NCI-H1694 treated with DMSO at 0.1 percent for 48 hours (cell line): ENCODE measurements at places on chromosomes 12 and 14.

DNA sequence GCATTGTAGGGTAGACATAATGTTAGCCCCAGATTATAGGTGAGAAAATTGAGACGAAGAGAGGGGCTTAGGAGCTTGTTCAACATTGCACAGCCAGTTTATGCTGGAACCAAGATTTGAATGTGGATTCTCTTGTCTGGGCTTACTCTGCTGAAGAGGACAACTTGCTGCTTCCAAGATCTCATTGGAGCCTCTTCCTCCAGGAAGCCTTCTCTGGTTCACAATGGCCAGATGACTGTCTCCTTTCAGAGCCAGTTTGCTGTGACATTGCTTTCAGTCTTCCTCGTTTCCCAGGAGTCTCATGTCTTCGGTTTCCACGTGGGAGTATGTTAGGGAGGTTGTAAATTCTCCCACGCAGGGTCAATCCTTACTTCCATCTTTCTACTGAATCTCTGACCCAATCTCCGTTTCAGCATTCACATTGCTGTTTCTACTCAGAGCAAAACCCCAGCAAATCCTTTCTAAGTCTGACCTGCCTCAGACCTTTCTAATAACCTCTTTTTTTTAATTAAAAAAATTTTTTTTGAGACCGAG lies 62.2 kb upstream of the LHX5 start:
- no peak for DNase-seq

GRCh38 chr12:94500831-94501567 lies 41.3 kb upstream of the CEP83 start:
- DNase-seq = no peak

DNA sequence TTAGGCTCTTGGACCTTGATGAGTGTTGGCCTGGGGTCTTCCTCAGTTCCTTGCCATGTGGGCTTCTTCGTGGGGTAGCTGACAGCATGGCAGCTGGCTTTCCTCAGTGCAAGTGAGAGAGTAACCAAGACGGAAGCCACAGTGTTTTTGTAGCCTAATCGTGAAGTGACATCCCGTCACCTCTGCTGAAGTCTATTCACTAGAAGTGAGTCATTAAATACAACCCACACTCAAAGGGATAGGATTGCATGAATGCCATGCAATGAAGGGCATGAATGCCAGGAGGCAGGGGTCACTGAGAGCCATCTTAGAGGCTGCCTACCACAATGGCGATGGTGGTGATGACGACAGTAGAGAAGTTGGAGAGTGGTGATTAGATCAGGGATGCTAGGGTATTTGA lies 13.5 kb upstream of the ASIC1 start:
- DNase-seq = no peak

DNA sequence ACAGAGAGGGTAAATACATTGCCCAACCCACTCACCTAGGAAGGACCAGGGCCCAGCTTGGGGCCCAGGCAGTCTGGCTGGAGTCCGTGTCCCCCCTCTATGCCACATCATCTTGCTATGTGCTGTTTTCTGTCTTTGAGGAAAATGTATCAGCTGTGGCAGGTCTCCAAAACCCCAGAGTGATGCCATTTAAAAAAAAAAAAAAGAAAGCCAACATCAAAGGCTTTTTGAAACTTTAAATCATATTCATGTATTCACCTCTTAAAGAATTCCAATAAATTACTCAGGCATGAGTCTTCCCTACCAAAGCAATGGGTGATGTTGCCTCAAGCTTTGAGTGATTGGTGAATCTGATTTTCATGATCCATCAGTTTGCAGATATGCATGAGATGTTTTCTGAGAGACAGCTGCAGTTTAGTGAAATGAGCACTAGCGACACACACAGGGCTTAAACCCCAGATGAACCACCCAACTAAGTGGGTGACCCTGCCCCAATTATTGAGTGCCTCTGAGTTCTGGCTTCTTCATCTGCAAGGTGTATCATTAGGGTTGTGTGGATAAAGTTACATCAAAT lies 6.1 kb downstream of the KRT81 start:
- no peak for DNase-seq

- DNase-seq = no peak
These were observed 1.7 kb upstream of the NUAK1 start for GRCh38 chr12:106140223-106140986.

DNA sequence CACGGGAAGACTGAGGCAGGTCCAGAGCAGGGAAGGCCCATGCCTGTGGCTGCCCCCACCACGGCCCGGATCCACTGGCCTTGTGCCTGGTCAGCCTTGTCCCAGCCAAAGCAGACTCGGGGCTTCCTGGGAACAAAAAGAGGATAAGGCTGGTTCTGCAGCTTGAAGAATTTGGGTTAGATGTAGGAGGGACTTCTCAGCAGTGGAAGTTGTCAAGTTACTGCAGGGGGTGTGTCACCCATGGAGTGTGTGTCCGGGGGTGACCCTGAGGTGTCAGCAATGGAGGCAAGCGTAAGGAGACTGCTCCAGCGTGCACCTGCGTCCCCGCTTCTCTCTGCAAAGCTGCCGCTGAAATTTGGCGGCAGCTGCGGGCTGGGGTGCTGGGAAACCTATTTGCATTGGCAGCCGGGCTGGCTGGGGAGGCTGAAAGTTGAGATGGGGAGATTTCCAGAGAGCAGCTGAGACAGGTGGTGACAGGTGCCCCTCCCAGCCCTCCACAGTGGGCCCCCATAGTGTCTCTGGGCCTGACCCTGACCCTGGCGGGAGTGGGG lies 12.5 kb upstream of the TNFAIP2 start:
- DNase-seq = peak; percentile 85

DNA sequence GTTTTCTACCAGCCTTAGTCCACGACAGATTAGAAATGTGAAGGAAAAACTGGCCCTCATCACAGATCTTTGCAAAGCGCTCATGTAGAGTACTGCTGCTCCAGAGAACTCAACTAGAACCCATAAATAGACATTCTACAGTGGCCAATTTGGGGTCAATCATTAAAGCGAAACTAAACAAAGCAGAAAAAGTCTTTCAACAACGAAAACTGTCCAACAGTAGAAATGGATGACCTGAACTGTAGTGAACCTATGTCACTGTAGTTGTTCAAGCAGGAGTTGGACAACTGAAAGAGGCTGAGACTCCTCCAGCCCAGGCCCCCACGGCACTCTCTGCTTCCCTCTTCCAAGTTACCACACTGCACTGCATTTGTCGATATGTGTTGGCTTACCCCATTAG lies 472.6 kb downstream of the BCAT1 start:
- no peak for DNase-seq

GRCh38 chr12:46659824-46660223 lies 166.0 kb downstream of the SLC38A4 start:
- DNase-seq = no peak

GRCh38 chr12:95859947-95860850 lies 1.4 kb downstream of the SNRPF start:
- DNase-seq = no peak

DNA sequence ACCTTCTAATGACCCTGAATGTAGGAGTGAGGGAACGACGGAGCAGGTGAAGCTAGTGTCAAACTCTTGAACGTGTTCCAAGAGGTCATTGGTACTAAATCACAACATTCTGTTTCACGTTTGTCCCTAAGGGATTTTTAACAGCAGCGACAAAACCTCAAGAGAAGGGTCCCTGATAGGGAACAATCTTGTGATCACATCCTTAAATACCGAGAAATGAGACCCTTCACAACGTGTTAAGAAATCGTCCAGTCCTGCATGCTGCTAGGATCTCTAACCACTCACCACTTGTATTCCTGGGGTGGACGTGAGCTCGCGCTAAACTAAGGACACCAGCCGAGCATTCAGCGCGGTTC lies 134.1 kb upstream of the KRAS start:
- no peak for DNase-seq

GRCh38 chr12:88957358-88957757 lies 377.1 kb upstream of the KITLG start:
- no peak for DNase-seq

GRCh38 chr12:121942145-121942718 lies 23.8 kb downstream of the CFAP251 start:
- DNase-seq = no peak

- no peak for DNase-seq
These were observed 147.5 kb downstream of the KCNH5 start for GRCh38 chr14:62897771-62898170.

GRCh38 chr12:988646-989045 lies 2.4 kb upstream of the ERC1 start:
- DNase-seq = no peak

- no peak for DNase-seq
These were observed 10.3 kb downstream of the RBM23 start for GRCh38 chr14:22908601-22909000.

DNA sequence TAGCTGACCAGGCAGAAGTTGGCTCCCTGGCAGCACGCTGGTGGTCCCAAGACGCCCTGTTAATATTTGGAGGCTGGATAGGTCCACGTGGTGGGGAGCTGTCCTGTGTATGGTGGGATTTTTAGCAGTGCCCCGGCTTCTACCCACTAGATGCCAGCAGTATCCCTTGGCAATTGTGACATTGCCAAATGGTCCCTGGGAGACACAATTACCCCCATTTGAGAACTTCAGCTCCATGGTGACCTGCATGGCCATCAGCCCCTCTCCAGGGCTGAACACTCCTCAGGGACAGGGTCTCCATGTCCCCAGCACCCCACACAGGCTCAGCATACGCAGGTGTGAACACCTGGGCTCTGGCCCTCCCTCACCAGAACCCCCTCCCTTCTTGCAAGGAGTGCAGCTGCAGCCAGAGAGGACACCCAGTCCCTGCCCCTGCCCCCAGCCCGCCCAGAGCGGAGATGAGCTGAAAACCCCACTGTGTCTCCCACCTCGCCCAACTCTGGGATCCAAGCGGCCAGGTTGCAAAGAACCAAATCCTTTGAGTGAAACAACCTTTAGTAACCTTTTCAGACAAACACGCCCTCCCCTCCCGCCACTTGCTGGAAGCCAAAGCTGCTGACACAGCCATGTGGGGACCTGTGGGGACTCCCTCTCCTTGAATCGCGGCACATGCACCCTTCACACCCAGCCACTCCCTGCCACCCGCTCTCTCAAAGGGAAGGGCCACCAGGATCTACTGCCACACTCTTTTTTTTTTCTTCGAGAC lies 120.4 kb downstream of the CALM1 start:
- DNase-seq = no peak

DNA sequence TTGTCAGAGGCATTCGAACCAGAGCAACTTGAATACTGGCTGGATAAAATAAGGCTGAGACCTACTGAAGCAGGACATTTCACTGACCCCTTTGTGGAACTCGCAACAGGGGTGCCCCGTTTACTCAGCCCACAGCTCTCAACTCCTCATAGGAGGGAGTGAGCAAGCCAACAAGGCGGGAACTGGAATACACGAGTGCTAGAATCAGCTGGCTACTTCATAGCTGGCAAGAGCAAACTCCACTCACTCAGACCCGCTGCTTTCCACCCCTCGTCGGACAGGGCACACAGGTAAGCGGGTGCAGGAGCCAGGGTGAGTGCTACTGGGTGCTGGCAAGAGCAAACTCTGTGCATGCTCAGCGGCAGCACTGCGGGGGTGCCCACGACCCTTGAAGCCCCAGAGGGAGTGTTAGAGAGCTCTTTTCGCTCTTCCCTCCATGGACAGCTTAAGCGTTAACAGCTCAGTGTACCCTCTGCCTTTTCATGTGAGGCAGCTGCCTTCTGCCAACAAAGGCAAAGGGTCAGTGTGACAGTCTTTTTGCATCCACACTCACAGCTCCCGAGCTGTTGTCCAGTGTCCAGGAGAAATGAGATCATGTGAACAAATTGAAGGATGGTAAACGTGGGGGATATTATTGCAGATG lies 15.7 kb downstream of the CAPZA3 start:
- DNase-seq = no peak

DNA sequence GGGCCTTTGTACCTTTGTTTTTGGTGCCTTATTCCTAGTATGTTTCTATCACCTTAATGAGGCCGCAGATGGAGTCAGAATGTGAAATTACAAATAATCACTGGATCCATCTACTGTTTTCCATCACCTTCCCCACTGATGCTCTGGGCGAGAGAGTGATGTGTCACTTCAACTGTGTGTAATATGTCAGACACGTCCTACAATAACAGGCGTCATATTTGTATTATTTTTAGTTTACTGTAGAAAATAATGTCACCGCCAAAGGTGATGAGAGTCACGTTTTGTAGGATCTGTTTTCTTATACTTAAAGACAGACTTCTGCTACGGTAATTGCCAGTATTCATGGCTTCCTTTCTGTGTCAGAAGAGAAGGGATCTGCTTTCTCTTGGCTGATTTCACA lies 22.4 kb upstream of the P2RX4 start:
- DNase-seq = no peak

- no peak for DNase-seq
These were observed 11.6 kb downstream of the VRK1 start for GRCh38 chr14:96808619-96809406.

- no peak for DNase-seq
These were observed 2.5 kb downstream of the SLC7A7 start for GRCh38 chr14:22812744-22813143.

- DNase-seq = no peak
These were observed 20.5 kb downstream of the RAP1B start for GRCh38 chr12:68631227-68631626.

GRCh38 chr12:30880061-30880460 lies 46.5 kb upstream of the TSPAN11 start:
- no peak for DNase-seq

DNA sequence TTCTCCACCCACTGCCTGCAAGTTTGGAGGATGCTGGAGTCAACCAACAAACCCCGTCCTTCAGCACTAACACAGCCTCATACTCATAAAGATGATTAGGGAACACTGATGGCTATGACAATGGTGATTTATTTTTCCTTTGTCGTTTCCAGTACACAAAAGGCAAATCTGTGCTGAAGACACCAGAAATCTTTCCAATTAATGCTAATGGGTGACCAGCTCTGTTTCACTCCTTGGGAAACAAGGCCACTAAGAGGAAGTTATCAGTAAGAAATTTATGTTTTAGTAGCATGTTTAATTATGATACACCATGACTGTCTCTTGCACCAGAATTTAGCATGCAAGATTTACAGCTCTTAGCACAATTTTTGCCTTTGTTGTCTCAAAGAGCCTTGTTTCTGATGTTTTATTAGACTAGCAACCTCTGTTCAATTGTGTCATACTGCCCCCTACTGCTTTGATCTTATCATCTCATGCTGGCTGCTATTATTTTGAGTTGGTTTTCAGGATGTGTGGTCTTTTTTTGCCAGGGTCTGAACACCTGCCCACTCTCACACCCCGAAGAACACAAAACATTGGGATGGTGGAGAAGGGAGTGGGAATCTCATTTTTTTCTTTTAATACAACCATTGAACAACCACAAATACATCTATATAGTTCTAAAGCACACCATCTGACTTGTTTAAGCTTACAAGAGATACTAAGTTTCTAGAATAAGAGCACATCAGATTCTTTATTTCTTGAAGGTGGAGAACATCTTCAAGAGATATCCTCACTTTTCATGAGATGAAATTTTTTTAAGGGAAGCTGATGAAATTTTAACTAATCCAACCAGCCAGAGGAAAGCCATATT lies 160.9 kb downstream of the SPTSSA start:
- DNase-seq = peak; percentile 72

- no peak for DNase-seq
These were observed 23.5 kb upstream of the INF2 start for GRCh38 chr14:104665657-104666522.

GRCh38 chr14:52175982-52176502 lies 91.5 kb upstream of the PTGDR start:
- DNase-seq = no peak
